A549 treated with AZD2906 at 1 μM for 4 hours (cell line): ENCODE measurements at places on chromosomes 11 and 22. TPM values are rescaled to one million over a fixed set of nuclear protein-coding genes. Genes with fewer than 3 reads are reported as not detected.

OR51B4 gene
- total RNA-seq: not detected in 5 replicates

GTSE1 gene
- 28.0 to 34.4 TPM (median 30.7 TPM) in 5 replicates for total RNA-seq

TMEM123 gene
- total RNA-seq: 123 to 185 TPM (median 158 TPM) in 5 replicates

CREBZF gene
- total RNA-seq: 22.2 to 27.1 TPM (median 25.6 TPM) in 5 replicates

CARNS1 gene
- 0.12 to 0.21 TPM (median 0.13 TPM) in 5 replicates for total RNA-seq

GATD1 gene
- 40.1 to 46.1 TPM (median 41.7 TPM) in 5 replicates for total RNA-seq

ESAM gene
- 9.1 to 14.6 TPM (median 12.8 TPM) in 5 replicates for total RNA-seq

FIBIN gene
- 0.02 TPM in 1 of 5 replicates, not detected in the others for total RNA-seq

DCDC1 gene
- 0.35 to 0.91 TPM (median 0.44 TPM) in 5 replicates for total RNA-seq

C11orf52 gene
- 0.12 to 0.31 TPM (median 0.21 TPM) in 4 of 5 replicates, not detected in the other for total RNA-seq

HSPB2 gene
- total RNA-seq: not detected in 5 replicates

JHY gene
- total RNA-seq: 2.9 to 3.9 TPM (median 3.3 TPM) in 5 replicates

RIBC2 gene
- total RNA-seq: 1.8 to 2.4 TPM (median 2.2 TPM) in 5 replicates

CCDC83 gene
- not detected in 5 replicates for total RNA-seq

CLDN5 gene
- not detected in 5 replicates for total RNA-seq

FOLH1 gene
- not detected in 5 replicates for total RNA-seq

CCDC87 gene
- 0.34 to 0.58 TPM (median 0.49 TPM) in 5 replicates for total RNA-seq

HRAS gene
- total RNA-seq: 118 to 183 TPM (median 159 TPM) in 5 replicates

SGSM1 gene
- total RNA-seq: 0.42 to 0.87 TPM (median 0.77 TPM) in 5 replicates

TSPAN18 gene
- total RNA-seq: 3.1 to 4.4 TPM (median 3.5 TPM) in 5 replicates

TRIM49 gene
- 0.03 to 0.15 TPM (median 0.08 TPM) in 4 of 5 replicates, not detected in the other for total RNA-seq

ACR gene
- total RNA-seq: 0.06 to 0.08 TPM in 2 of 5 replicates, not detected in the others

MPST gene
- total RNA-seq: 44.5 to 79.5 TPM (median 74.6 TPM) in 5 replicates

GLYAT gene
- total RNA-seq: not detected in 5 replicates

LDLRAD3 gene
- total RNA-seq: 27.4 to 32.4 TPM (median 29.6 TPM) in 5 replicates

RAB38 gene
- total RNA-seq: 0.77 to 1.2 TPM (median 0.94 TPM) in 5 replicates

AIFM3 gene
- total RNA-seq: 1.9 to 4.2 TPM (median 3.2 TPM) in 5 replicates

WBP2NL gene
- 0.06 to 0.13 TPM (median 0.06 TPM) in 4 of 5 replicates, not detected in the other for total RNA-seq
